Aorta (tissue), 5 donors: ENCODE measurements at places on chromosomes 7 and 10. TPM values are rescaled to one million over a fixed set of nuclear protein-coding genes. Genes with fewer than 3 reads are reported as not detected.

GRCh38 chr7:112982441-112983063 is 104.1 kb downstream of the GPR85 start:
- no peak for DNase-seq

- no peak for DNase-seq
These were observed 52.2 kb downstream of the STEAP1B start for GRCh38 chr7:22447762-22448161.

Gene VWDE
- polyA plus RNA-seq, result not detected

DNA sequence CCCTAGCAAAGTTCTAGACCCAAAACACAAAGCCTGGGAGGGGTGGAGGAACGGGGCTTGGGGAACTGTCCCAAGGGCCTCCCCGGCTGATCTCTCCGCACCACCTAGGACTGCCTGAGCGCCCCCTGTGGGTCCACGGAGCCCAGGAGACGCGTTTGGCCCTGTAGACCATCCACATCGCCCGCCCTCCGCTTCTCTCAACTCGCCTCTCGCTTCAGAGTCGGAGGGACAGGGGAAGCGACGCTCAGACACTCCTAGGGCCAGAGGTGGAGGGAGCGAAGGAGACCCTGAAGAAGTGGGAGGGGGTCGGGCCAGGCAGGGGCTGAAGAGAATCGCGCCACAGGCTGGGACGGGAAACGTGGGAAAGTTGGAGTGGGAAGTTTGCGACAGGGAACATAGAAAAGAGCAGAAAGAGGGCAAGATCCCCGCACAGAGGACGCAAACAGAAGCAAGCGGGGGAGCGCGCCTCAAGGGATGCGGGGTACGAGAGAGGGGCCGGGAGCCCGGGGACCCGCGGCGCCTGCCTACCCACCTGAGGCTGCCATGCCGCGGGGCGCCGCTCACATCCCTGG is 378 bp downstream of the PIK3AP1 start:
- DNase-seq, result peak; percentile 85

GRCh38 chr7:85567983-85568382 is 381.1 kb upstream of the SEMA3D start:
- DNase-seq, result no peak

DNA sequence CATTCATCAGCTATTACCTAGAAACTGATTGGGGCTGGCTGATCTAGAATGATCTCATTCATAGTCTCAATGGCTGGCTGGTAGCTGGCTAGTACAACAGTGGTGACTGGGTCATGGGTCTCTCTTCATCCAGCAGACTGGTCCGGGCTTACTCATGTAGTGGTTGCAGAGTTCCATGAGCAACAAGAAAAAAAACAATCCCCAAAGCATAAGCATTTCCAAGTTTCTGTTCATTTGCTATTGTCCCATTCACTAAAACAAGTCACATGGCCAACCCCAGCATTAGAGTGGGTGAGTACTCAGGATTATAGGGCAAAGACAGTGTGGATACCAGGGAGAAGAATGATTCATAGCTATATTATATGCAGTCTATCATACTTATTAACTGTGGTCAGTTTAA is 85.2 kb upstream of the SEMA3C start:
- no peak for DNase-seq

DNA sequence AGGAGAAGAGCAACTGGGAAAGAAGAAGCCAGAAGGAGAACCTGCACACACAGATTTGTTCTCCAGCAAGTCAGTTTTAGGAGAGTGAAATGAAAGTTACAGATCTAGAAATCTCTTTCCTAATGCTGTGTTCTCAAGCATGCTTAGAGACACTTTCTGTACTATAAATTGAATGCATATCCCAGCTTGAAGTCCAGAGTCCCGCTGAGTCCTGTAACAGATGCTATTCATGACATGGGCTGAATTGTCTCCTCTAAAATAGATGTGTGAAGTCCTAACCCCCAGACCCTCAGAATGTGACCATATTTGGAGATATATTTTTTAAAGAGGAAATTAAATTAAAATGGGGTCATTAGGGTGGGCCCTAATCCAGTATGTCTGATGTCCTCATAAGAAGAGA is 46.9 kb upstream of the GJD4 start:
- DNase-seq, result no peak

Gene FASTK
- 216 TPM for polyA plus RNA-seq

Gene CCL26
- polyA plus RNA-seq, result 2.0 TPM

Gene GPR26
- polyA plus RNA-seq, result not detected

DNA sequence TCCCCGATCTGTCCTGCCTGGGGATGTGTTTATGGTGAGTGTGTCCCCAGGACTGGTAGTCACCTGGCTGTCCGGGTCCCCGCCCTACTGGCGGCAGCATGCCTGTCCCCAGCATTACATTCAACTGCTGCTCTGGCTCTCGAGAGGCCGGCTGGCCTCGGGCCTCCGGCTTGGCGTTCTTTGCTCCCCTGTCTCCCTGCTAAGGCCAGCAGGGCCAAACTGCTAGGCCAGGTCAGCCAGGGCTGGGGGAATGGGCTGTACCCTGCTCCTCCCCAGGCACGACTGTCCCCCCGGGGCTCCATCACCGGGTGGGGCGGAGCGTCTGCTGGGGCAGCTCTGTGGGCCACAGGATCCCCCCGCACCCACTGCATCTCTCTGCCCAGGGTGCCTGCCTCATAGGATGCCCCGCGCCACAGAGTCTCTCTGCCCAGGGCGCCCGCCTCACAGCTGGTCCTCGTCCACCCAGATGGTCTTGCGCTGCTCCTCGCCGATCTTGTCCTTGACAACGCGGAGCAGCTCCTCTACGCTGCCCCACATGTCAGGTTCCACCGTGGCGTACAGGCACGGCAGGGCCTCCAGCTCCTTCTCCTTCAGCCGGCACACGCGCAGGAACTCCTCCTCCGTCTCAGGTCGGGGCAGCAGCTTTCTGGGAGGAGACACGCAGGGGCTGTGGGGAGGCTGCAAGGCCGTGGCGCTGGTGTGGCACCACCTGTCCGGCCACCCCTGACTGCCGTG is 62.3 kb upstream of the GNA12 start:
- DNase-seq, result no peak

DNA sequence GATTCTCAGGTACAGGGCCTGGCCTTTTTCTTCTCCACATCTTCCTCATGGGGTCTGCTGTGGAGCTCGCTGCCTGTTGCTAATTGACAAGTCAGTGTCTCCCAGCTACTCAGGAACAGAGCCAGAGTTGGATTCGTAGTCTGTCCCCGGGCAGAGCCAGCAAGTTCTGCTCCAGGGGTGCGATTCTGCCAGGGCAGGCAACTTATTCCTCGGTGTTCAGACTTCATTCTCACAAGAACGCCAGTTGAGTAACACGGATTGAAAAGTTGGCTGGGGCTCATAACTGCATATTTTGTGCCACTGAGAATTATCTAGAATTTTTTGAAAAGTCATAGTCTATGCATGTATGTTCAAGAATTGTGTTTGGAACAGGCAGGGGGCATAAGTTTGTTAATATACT is 336.7 kb upstream of the NPVF start:
- DNase-seq, result peak; percentile 50

Gene GTF2IRD2
- polyA plus RNA-seq, result 25.4 TPM

GRCh38 chr7:144818511-144818910 is 17.3 kb downstream of the TPK1 start:
- DNase-seq, result no peak
